ENCODE measurements at places on chromosomes 7 and 10. TPM values are rescaled to one million over a fixed set of nuclear protein-coding genes. Genes with fewer than 3 reads are reported as not detected.

DNA sequence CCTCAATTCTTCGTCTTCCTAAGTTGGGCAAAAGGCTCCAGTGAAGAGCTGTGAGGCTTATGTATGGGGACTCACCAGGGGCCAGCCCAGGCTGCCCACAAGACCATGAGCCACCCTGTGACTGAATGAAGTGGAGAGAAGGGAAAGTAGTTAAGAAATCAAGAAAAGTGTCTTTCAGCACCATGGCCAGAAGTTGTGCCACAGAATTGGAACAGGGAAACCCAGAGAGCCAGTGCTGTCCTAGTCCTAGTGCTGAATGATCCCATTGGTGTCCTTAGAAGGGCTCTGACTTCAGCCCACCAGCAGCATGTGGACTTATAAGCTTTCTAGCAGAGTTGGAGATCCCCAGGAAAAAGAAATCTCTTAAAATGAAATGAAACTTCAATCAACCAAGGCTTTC lies 37.0 kb upstream of the CCSER2 start:
- peak; percentile 83 for DNase-seq

- peak; percentile 99 for DNase-seq
Measured at GRCh38 chr10:110567201-110568054, at the start of gene SMC3. Gene SMC3, plus strand, starts transcription at chr10:110567695. Its CDS starts 122 bp downstream, at chr10:110567817.

DNA sequence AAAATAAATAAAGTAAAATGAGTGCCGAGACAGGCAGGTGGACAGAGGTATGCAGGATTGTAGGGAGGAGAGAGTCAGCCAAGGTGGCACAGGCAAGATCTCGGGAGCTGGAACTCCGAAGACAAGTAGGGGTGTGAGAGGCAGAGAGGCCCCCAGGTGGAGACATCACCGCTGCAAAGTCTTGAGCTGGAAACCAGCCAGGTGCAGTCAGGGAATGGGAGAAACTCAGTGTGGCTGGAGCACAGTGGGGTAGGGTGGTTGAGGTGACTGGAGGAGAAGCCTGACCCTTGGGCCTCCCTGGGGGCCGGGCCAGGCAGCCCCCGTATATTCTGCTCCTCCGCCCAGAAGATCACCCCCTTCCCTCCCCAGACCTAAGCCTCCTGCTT lies 4.2 kb downstream of the EPHB4 start:
- DNase-seq: no peak

DNA sequence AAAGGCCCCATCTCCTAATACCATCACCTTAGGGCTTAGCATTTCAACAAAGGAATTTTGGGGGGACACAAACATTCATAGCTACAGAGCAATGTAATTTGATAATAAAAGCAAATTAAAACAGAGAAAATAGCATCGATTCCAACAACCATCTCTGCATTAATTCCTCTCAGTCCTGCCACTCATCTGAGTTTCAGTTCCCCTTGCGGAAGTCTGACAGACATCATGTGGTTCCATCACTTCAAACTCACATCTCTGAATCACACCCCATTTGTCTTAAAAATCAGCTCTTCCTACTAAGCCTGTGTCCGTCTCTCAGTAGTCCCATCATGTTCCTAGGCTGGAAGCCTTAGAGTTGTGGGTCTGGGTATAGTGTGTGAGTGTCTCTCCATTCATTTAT lies 3.6 kb downstream of the ADCK2 start:
- DNase-seq: no peak

Gene ENTPD7
- total RNA-seq: 10.2 TPM

Gene SSC4D
- 0.43 TPM for total RNA-seq

Gene ANXA11
- total RNA-seq: 2.7 TPM

- no peak for DNase-seq
Measured at GRCh38 chr7:47807126-47807525, 141.1 kb downstream of the PKD1L1 start.

All from neural progenitor cell (in vitro differentiated cells).